ENCODE measurements at places on chromosomes 7 and 10.
A peak's percentile ranks its signal among the peaks of the same experiment; 100 is the strongest.

DNA sequence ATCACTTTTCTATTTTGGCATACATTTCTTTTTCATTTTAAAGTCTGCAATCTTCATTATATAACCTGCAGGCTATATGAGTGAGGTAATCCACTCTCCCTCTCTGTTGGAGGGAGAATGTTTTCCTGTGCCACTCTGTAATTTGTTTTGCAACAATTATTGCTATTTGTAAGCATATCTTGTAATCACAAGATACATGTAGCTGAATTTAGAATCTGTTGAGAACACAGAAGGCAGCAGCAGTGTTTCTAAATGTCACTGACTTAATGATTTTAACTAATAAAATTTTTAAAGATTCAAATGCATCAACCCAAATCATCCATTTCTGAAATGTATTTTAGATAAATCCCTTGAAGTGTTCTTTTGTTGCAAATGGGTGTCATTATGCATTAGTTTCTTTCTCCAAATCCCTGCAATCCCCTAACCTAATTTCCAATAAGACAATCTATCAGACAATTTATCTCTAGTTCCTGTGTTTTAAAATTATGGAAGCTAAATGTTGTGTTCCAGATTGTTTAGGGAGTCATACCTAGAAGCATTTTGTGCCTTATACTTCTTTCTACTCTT, 19.8 kb upstream of the UMAD1 start:
- DNase-seq: no peak

DNA sequence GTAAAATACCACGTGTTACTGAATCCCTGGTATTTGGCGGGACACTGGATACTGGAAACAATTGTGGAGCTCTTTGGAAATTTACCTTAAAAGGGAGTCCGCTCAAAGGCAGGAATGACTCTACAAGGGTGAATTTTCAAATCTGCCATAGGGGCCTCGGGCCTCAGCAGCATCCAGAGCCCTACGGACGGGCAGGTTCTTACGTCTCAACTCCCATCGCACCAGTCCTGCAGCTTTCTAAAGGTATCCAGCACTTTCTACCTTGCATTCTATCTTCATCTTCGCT, 248 bp downstream of the PSPH start:
- no peak for DNase-seq

- no peak for DNase-seq
Observed at GRCh38 chr7:86002858-86003257, 640.9 kb upstream of the GRM3 start.

- no peak for DNase-seq
Observed at GRCh38 chr10:60649485-60650377, 128.5 kb upstream of the CDK1 start.

- DNase-seq: no peak
Observed at GRCh38 chr7:38187794-38188440, 9.9 kb downstream of the STARD3NL start.

GRCh38 chr7:105402221-105403095, 13.7 kb upstream of the SRPK2 start:
- no peak for DNase-seq

GRCh38 chr10:61071580-61071979, 127.6 kb upstream of the RHOBTB1 start:
- no peak for DNase-seq

- DNase-seq: no peak
Observed at GRCh38 chr7:264541-265191, 25.3 kb upstream of the FOXL3 start.

GRCh38 chr10:77967611-77968022, 41.1 kb upstream of the DLG5 start:
- DNase-seq: no peak

DNA sequence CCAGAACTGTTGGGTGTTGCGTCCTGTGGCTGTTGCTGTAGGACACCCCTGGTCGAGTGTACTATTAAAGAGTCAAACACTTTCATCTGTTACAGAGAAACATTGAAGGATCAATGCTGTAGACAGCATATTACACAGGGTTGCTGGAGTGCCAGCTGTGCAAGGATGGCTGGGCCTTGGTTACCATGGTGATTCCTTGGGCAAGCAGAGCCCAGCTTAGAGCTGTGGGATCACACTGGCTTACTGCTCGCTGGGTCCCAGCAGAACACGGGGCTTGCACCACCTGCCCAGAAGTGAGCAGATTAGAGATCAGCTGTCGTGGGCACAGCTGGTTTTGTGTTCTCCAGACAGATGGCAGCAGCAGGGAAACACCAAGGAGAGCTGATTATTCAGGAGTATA, 76.0 kb downstream of the GPR141 start:
- DNase-seq: no peak

GRCh38 chr7:75986147-75986781, 8.1 kb downstream of the TMEM120A start:
- no peak for DNase-seq

- peak; percentile 60 for DNase-seq
Observed at GRCh38 chr10:84205049-84205852, 10.9 kb downstream of the CDHR1 start.

- no peak for DNase-seq
Observed at GRCh38 chr10:103668351-103669242, 175.1 kb downstream of the NEURL1 start.

DNA sequence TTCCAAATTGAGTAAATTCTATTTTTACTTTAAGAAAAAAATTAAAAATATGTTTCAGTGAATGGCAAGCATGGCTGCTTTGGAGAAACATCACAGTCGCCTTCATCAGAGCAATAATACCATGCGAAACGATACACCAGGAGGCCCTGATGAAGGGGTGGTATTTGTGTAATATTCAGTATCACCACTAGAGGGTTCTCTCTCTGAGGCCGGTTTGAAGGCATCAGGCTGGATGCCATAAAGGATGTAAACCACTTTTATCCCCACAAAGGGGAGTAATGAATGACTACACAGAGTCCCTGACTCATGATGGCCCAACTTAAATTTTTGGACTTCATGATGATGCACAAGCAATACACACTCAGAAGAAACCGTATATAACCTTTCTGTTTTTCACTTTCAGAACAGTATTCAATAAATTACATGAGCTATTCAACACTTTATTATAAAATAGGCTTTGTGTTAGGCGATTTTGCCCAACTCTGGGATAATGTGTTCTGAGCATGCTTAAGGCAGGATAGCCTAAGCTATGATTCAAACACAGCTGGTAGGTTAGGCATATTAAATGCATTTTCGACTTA, 95.5 kb downstream of the PPP1R17 start:
- peak; percentile 54 for DNase-seq

DNA sequence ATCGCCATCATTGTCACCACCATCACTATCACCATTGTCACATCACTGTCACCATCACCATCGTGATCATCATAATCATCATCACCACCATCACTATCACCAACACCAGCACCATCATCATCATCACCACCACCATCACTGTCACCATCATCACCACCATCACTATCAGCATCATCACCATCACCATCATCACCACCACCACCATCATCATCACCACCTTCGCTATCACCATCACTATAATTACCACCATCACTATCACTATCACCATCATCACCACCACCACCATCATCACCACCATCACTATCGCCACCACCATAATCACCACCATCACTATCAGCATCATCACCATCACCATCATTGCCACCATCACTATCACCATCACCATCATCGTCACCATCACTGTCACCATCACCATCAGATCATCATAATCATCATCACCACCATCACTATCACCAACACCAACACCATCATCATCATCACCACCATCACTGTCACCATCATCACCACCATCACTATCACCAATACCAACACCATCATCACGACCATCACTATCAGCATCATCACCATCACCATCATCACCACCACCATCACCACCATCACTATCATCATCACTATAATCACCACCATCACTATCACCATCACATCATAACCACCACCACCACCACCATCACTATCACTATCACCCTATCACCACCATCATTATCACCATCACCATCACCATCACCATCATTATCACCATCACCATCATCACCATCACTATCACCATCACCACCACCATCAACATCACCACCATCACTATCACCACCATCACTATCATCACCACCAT, 6.0 kb upstream of the GNA12 start:
- DNase-seq: no peak

GRCh38 chr7:74350751-74351150, 61.5 kb downstream of the CLIP2 start:
- DNase-seq: no peak

- peak; percentile 62 for DNase-seq
Observed at GRCh38 chr10:35356725-35357092, 20.4 kb downstream of the CCNY start.

- no peak for DNase-seq
Observed at GRCh38 chr10:97028126-97028831, 157.5 kb downstream of the SLIT1 start.

GRCh38 chr10:79248341-79249185, 98.7 kb upstream of the PPIF start:
- DNase-seq: peak; percentile 27

DNA sequence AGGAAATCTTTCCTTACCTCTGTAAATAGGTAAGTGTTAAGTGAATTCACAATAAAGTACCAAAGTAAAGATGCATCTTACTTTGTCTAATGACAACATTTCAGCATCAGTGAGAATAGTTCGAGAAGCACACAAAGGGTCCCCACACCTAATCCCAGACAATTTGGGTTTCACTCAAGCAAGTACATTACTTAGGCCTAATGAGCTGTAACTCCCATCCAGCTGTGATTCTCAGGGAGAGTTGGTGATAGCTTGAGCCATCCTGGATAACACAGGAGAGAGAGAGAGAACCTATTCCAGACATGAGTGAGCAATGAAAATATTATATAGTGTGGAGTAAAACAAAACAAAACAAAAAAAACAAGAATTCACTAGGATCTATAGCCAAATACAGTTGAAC, 149.1 kb upstream of the NRG3 start:
- DNase-seq: no peak

- DNase-seq: no peak
Observed at GRCh38 chr7:96084881-96085553, 236.9 kb downstream of the SLC25A13 start.

DNA sequence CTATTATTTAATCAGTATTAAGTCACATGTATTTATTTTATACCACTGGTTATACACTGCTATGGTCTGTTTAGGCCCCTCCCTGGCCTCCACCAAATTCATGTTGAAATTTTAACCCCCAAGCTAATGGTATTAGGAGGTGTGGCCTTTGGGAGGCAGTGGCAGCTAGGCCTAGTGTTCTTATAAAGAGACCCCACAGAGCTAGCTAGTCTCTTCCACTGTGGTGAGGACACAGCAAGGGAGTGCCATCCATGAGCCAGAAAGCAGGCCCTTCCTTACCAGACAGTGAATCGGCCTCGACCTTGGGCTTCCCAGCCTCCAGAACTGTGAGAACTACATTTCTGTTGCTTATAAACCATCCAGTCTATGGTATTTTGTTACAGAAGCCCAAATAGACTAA, 28.7 kb downstream of the RBM48 start:
- DNase-seq: no peak

DNA sequence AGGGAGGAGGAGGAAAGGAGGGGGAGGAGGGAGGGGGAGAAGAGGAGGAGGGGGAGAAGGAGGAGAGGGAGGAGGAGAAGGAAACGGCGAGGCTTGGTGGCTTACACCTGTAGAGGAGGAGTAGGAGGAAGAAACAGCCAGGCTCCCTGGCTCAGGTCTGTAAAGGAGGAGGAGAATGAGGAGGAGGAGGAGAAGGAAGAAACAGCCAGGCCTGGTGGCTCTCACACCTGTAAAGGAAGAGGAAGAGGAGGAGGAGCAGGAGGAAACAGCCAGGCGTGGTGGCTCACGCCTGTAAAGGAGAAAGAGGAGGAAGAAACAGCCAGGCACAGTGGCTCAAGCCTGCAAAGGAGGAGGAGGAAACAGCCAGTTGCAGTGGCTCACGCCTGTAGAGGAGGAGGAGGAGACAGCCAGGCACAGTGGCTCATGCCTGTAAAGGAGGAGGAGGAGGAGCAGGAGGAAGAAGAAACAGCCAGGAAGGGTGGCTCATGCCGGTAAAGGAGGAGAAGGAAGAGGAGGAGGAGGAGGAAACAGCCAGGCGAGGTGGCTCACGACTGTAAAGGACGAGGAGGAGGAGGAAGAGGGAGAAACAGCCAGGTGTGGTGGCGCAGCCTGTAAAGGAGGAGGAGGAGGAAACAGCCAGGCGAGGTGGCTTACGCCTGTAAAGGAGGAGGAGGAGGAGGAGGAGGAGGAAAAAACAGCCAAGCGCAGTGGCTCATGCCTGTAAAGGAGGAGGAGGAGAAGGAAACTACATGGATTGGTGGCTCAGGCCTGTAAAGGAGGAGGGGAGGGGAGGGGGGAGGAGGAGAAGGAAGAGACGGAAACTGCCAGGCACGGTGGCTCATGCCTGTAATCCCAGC, 14.9 kb upstream of the CRCP start:
- DNase-seq: peak; percentile 48

DNA sequence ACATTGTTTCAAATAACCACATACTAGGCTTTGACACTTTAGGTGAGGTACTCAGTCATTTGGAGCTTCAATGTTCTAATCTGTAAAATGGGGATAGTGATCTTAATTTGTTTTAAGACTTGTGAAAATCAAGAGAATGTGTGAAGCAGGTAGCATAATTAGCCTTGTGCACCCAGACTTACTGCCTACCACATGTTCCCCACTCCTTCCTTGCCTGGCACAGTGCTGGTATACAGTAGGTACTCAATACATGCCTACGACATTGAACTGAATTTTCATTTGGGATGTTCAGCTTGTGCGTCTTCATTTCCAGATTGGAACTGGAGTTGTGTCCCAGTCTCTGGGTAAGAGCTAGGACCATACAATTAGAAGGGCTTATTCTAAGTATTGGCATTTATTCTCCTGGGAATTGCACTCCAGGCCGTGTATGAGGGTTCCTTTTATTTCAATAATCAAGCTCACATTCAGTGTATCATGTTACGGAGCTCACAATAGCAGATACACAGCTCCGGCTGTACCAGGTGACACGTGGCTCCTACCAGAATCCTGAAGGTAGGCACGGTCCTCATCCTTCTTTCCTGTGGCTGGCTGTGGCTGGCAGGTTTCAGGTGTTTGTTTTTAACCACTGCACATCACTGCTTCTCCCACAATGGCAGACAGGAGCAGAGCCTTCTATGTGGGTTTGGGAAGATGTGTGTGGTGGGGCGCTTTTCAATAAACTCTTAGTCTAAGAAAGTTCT, 109.4 kb upstream of the PDCD4 start:
- no peak for DNase-seq

DNA sequence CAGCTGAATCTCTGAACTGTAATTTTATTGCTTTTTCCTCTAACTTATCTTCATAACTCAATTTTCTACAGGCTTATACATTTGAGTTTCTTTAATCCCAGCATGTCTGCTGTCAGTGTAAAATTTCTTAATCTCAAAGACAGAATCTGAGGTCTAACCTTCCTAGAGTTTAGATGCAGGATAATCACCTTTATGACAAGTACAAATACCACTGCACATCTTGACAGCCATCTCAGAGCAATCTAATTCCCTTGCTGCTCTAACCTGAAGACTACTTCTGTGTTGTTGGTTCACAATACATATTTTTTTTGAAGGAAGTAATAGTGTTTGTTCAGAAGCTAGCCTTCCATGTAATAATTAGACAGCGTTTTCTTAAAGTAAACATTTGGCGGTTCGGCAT, 424.2 kb upstream of the ZWINT start:
- no peak for DNase-seq

- no peak for DNase-seq
Observed at GRCh38 chr7:28627896-28628295, 215.6 kb downstream of the CREB5 start.

- no peak for DNase-seq
Observed at GRCh38 chr7:6416516-6417145, 31.1 kb downstream of the DAGLB start.
